ENCODE measurements at places on chromosomes 2 and 18. TPM values are rescaled to one million over a fixed set of nuclear protein-coding genes. Genes with fewer than 3 reads are reported as not detected.

The GRB14 gene
- 0.17 TPM for total RNA-seq

The PRKAG3 gene
- total RNA-seq: not detected

The NEU2 gene
- total RNA-seq: not detected

The CPO gene
- 0.17 TPM for total RNA-seq

The ZNF804A gene
- 4.7 TPM for total RNA-seq

The TMEM37 gene
- 0.32 TPM for total RNA-seq

The ABCG8 gene
- total RNA-seq: not detected

The UGT1A5 gene
- total RNA-seq: not detected

The MRPL33 gene
- 30.0 TPM for total RNA-seq

The SGPP2 gene
- under 0.01 TPM for total RNA-seq

The FOXD4L1 gene
- under 0.01 TPM for total RNA-seq

The ARL4C gene
- 17.4 TPM for total RNA-seq

The ITGA4 gene
- 84.8 TPM for total RNA-seq
